ENCODE measurements at places on chromosomes 2 and 18.

DNA sequence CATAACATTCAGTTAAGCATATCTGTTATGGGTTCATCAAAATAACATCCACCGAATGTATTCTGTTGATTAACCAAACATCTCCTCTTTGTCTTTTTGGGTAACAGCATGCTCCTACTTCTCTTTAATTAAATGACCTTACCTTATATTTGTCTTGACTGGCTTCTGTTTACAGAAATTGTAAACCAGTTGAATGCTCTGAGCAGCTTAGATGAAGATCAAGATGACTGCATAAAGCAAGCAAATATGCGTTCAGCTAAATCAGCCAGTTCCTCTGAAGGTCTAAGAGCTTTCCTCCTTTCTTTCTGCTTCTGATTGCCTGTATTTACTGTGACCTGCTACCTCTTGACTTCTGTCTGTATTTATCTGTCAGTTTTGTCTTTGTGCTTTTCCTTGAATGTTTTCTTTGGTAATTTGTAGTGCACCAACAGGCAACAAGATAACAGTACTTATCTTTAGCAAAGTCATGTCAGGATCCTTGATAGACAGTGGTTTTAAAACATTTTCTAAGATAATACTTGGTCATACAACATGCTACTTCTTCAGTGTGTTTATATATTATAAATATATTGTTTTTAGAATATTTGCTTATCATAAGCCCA is 152.8 kb downstream of the EHBP1 start:
- no peak for DNase-seq

GRCh38 chr2:175806125-175806490 is 196.0 kb downstream of the LNPK start:
- no peak for DNase-seq

GRCh38 chr18:61893309-61893970 is 633 bp upstream of the RNF152 start:
- DNase-seq = no peak

- DNase-seq = no peak
Observed at GRCh38 chr2:207164006-207164831, 1.5 kb downstream of the KLF7 start.

- no peak for DNase-seq
Observed at GRCh38 chr2:10135296-10136089, 13.0 kb downstream of the RRM2 start.

- DNase-seq = no peak
Observed at GRCh38 chr2:107362993-107363392, 463.7 kb upstream of the RGPD4 start.

DNA sequence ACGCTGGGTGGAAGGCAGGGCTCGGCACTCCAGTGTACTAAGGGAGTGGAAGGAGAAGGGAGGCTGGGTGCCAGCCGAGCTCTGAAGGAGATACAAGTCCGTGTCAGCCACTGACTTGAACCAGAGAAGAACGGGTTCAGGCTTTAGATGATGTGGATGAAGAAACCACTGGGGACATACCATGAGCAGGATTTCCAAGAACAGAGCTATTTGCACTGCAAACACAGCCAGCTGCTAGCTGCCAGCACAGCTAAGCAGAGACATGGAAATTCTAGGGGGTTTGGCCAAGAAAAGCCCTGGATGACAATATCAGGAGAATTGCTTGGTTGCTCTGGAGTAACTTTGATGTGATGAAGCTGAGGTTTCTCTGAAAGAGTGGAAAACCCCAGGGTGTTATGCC is 5.2 kb downstream of the CD207 start:
- no peak for DNase-seq

- no peak for DNase-seq
Observed at GRCh38 chr2:74025971-74026612, 41.4 kb downstream of the TET3 start.

DNA sequence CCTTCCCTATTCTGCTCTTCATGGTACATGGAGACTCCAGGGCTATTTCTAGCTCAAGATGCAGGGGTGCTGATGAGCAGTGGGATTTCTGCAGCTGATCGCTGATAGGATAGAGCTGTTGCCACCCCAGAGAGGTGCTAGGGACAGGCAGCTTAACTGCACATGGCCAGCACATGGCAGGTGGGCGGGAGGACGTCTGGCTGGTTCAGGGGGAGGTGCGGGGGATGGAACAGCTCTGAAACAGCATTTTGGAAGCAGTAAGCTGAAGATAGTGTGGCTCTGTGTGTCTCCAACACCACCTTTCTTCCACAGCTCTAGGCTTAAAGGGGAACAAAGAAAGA is 151.9 kb upstream of the PELI1 start:
- DNase-seq = no peak

- DNase-seq = no peak
Observed at GRCh38 chr2:35976611-35977010, 379.0 kb upstream of the CRIM1 start.

DNA sequence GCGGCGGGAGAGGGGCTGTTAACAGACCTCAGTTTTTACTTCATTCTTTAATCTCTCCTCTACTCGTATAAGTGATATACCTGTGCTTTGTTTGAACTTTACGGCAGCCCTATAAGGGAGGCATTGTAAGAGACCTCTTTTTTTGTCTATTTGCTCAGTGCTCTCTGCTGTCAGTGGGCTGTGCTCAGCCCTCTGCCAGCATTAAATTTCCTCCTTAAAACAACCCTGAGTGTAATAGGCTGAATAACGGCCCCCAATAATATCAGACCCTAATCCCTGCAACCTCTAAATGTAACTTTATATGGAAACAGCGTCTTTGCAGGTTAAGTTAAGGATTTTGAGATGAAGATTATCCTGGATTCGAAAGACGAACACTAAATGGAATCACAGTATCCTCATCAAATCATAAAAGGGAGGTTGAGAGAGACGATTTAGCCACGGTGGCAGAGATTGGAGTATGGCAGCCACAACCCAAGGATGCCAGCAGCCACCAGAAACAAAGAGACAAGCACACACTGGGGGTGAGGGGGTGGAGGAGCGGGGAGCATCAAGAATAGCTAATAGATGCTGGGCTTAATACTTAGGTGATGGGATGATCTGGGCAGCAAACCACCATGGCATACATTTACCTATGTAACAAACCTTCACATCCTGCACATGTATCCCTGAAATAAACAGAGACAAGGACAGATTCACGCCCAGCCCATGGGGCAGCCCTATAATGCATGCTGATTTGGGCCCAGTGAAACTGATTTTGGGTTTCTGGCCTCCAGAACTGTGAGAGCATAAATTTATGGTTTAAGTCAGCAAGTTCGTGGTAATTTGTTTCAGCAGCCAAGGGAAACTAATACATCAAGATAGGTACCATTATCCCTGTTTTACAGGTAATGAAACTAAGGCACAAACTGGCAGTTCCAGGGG is 894 bp upstream of the FARSB start:
- DNase-seq = no peak

Data from cortex of kidney (tissue), 1 donor.